T-helper 9 cell (primary cell): ENCODE measurements at places on chromosomes 16 and 17.
A peak's percentile ranks its signal among the peaks of the same experiment; 100 is the strongest.

- DNase-seq, result peak; percentile 46
These were observed 7.0 kb downstream of the KRT14 start for GRCh38 chr17:41579484-41580243.

DNA sequence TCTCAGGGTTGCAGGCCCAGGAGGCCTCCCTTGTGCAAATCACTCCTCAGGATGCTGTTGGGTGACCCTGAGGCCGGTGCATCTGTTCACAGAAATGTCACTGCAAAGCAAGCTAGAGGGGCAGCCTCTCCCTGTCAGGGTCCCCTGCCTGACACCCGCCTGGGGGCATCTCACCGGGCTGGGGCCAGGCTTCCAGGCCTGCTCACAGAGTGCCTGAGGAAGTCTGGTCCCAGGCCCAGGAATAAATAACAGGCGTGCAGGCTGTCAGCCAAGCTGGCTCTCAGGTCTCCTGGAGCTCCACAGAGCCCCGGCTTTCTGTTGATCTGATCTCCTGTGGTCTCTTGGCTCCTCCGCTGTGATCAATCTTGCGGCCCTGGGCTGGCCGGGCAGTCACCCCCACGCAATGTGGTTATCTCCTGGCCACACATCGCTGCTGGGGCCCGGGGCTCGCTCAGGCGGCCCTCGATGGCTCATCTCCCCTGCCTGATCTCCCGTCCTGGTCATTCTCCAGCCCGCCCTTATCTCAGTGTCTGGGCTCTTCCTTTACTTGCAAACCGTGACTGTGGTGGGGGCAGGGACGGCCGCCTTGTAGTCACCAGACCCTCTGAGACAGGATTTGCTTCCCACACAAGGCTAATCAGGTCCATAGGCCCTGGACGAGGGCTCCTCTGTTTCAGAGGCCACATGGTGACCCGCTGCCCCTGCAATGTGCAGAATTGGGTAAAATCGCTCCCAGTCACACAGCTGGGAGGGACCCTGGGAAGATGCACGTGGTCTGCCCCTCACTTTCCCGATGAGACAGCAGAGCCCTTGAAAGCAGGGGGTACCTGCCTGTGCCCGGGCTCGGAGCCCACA, 231.2 kb upstream of the GSE1 start:
- no peak for DNase-seq

- no peak for DNase-seq
These were observed 74.9 kb downstream of the ZFHX3 start for GRCh38 chr16:72972878-72973571.

GRCh38 chr17:81635973-81636504, 873 bp downstream of the NPLOC4 start:
- DNase-seq, result no peak

DNA sequence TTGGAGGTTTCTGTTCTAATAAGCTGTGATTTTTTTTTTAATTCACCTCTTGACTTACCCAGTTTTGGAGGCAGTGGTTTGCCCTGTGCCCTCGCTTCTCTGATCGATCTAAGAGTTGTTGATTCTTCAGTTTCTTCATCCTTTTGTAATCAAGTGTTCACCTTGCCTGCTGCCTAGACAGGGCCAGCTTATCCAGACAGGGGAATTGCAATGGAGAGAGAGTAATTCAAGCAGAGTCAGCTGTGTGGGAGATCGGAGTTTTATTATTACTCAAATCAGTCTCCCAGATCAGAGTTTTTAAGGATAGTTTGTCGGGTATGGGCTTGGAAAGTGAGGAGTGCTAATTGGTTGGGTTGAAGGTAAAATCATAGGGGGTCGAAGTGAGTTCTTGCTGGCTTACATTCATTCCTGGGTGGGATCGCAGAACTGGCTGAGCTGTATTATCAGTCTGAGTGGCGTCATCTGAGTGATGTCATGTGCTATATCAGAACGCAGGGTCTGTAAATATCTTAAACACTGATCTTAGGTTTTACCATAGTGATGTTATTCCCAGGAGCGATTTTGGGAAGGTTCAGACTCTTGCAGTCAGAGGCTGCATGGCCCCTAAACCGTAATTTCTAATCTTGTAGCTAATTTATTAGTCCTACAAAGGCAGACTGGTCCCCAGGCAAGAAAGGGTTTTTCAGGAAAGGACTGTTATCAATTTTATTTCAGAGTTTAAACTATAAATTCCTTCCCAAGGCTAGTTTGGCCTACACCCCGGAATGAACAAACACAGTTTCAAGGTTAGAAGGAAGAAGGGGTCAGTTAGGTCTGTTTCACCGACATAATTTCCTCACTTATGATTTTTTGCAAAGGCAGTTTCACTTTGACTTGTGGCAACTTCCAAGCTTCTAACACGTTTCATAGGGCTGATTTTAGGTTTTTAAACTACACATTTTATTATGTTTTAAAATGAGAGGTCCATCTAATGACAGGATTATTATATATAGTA, 21.5 kb upstream of the KCNJ16 start:
- DNase-seq, result no peak

DNA sequence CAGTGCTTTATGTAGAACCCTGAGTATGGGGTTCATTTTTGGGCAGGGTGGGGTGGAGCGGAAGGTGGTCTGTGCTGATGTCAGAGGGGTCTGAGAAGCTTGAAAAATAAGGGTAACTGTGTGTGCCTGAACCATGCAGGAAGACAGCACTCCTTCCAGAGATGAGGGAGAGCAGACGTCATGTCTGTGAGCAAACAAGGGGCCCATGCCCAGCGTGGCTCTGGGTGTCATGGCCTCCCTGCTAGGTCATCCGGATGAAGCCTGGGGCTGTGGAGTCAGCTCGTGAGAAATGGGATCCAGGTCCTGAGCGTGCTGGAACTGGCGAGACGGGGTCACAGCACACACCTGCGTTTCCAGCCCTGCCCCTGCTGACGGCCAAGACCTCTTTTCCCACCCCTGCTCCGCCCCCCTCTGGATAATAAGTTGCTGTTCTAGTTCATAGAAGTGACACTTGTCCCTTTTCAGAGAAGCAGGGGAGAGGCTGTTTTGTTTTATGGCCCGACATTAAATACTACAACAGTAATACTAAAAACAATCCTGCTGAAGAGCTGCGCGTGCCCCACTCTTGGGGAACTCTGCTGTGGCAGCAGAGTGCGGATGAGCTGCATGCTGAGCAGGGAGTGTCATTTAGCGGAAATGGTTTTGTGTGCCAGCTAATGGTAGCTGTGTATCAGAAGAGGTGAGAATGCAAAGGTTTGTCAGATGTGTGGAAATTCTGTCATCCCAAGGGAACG, 92.6 kb downstream of the RPTOR start:
- no peak for DNase-seq
